ENCODE measurements at places on chromosomes 5 and 9.
A peak's percentile ranks its signal among the peaks of the same experiment; 100 is the strongest.

- no peak for DNase-seq
Observed at GRCh38 chr5:176793736-176794135, 16.6 kb upstream of the UNC5A start.

- DNase-seq: no peak
Observed at GRCh38 chr5:128101676-128102075, 18.1 kb downstream of the SLC12A2 start.

- DNase-seq: no peak
Observed at GRCh38 chr9:134892820-134893420, 12.3 kb downstream of the FCN2 start.

GRCh38 chr5:176341325-176342157 lies 20.0 kb downstream of the KIAA1191 start:
- no peak for DNase-seq

- DNase-seq: no peak
Observed at GRCh38 chr5:74042559-74042958, 416.6 kb downstream of the ARHGEF28 start.

GRCh38 chr5:175652741-175653663 lies 4.9 kb upstream of the HRH2 start:
- no peak for DNase-seq

DNA sequence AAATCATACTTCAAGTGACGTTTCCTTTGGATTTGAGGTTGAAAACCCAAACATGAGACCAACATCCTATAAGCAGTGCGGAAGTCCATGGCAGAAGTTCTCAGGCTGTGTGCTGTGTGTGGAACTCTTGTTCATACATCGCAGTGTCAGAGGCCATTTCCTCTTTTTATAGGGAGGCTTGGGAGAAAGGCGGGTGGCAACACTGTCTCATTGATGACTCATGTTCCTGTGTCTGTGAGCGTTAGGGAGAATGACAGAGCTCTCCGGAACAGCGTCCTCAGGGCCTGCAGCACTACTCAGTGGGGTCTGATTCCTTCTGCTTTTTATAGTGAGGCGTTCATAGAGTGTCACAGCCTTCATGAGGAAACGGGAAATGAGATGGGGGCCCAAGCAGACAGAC lies 98.8 kb upstream of the BASP1 start:
- DNase-seq: no peak

DNA sequence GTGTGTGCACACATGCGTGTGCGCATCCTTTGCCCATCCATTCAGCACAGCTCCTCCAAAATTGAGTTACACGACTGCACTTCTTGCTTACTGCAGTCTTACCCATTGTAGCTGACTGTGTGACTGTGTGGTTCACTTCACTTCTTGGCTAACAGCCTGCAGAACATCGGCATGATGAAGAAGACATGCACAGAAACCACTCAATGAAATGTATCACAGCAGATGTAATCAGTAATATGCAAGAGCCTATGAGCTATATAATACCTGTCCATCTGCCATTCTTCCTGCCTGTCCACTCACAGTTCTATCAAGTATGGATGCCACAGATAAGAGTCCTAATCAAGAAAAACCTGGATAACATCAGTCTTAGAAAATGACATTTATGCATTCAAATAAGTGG lies 83.9 kb downstream of the TRPM3 start:
- DNase-seq: no peak

- DNase-seq: no peak
Observed at GRCh38 chr5:137032929-137033328, 466.2 kb downstream of the SPOCK1 start.

DNA sequence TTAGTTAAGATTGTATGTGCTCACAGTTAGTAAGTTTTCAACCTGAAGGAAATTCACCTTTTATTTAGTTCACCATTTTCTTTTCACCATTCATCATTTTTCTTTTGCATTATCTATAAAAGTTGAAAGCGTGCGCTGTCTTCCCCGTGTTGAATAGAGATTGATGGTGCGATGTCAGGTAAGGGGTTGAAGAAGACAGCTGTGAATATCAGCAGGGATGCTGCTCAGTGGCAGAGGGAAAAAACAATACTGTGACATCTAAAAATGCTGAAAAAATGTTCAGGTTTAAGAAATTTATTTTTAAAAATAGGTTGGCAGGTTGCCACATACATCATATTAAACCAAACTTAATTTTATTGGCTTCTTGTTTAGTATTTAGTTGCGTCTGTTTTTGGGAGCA lies 815.0 kb downstream of the DTWD2 start:
- DNase-seq: no peak

GRCh38 chr9:134406366-134407120 lies 80.3 kb downstream of the RXRA start:
- no peak for DNase-seq

DNA sequence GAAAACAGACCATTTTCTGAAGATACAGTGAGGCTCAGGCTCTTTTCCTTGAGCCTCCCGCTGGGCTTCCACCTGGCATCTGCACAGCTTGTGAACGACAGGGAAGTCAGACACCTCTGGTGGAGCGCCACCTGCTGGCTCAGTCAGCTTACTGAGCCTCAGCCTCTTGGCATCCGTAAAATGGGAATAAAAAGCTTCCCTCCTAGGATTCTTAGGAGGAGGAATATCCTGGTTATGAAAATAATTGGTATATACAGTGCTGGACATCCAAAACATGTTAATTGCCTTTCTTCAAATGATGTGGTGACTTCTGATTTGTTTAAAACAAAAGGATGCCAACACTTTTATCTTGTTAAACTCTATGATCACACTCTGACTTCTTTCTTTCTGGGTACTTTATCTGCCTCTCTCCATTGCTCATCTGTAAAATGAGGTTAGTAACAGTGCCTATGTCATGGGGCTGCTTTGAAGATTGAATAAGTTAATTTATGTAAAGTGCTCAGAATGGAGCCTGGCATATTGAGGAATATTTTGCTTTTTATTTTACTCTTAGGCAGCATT lies 67.5 kb downstream of the MAMDC2 start:
- peak; percentile 53 for DNase-seq

DNA sequence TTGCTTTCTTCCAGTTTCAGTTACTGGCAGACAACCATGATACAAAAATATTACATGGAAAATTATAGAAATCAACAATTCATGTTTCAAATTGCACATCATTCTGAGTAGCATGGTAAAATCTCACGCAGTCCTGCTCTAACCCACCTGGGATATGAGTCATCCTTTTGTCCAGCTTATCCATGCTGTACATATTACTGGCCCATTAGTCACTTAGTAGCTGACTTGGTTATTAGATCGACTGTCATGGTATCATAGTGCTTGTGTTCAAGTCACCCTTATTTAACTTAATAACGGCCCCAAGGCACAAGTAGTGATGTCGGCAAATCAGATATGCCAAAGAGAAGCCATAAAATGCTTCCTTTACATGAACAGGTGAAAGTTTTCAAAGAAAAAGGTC lies 41.2 kb downstream of the NADK2 start:
- no peak for DNase-seq

- DNase-seq: no peak
Observed at GRCh38 chr5:13809921-13810320, 134.6 kb downstream of the DNAH5 start.

GRCh38 chr9:17009071-17009470 lies 125.8 kb upstream of the CNTLN start:
- DNase-seq: no peak

DNA sequence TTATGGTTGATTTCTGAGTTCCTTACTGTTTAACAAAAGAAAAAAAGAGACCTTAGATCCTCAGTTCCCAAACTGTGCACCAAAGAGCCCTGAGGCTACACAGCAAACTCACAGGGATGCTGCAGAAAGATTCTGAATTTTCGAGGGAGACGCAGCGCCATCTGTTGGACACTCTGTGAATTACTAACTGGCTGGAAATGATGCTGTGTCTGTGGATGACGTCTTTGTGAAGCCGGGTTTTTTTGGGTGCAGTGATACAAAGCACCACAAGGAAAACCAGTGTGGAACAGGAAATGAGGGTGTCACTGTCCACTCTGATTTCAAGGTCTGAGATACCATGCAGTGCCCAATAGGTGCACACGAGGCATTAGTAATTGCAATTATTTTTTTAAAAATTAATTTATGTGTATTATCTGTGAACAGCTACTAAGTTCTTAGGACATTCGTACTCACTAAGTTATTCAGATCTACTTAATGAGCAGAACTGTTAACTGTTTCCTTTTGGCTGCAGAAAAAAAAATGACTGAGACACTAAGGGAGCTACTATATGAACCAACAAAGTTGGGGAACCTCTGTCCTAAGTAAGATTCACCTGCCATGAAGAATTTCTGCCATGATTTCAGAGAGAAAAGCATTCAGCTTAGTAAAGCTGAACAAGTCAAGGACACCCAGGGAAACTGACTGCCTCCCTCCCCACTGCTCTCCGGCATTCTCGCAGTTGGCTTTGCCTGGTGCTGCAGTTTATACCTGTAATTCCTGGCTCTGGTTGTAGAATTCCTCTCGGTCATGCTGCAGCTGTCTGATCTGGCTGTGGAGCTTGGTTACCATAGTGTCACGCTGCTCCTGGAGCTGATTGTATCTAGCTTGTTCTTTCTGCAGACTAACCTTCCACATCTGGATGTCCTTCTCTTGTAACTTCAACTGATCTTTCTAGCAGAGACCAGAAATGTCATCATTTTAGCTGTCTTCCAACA lies 23.4 kb downstream of the SPACA9 start:
- DNase-seq: peak; percentile 81

- no peak for DNase-seq
Observed at GRCh38 chr5:134507452-134507851, 18.0 kb upstream of the JADE2 start.

DNA sequence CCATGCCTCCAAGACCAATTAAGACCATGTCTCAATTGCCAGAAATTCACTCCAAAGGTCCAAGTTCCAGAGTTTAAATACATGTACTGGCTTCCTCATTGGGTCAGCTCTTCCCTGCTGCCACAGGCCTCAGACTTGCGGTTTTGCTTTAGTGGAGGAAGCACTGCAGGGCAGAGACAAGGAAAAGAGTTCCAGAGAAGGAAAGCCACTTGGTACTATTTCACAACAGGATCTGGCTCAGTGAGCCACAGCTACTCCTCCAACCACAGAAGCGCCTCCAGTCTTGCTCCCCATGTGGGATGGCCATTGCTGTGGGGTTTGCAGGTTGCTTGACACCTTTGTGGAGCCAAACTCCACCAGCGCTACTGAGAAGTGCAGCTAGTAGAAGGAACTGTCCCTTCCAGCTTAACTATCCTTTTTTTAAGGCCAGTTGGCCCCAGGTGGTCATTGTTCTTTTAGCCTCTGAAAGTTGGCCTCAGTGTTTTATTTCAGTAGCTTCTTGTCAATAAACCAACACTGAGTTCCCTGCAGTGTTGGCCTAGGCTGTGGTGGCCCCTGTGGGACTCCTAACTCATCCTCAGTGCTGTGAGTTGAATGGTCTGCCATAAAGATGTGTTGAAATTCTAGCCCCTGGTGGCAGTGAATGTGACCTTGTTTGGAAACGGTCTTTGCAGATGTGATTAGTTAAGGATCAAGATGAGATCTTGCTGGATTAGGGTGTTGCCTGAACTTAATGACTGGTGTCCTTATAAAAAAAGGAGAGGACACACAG lies 93.7 kb upstream of the DAP start:
- DNase-seq: no peak

DNA sequence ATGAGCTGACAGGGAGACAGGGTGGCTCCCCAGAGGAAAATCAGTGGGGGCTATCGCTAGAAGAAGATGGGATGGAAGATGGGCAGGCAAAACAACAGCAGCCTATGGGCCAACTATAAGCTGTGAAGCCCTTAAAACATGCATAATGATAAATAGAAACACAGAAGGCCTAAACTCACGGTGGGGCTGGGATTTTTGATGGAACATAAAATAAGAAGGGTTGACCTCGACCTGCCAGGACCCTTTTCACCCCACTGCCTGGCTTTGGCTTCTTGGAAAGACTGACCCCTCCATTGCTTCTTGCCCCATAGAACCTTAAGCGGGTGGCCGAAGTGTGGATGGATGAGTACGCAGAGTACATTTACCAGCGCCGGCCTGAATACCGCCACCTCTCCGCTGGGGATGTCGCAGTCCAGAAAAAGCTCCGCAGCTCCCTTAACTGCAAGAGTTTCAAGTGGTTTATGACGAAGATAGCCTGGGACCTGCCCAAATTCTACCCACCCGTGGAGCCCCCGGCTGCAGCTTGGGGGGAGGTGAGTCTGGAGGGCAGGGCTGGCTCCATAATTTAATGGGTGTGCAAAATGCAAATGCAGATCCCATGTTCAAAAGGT lies 36.5 kb upstream of the SAP30L start:
- DNase-seq: no peak

DNA sequence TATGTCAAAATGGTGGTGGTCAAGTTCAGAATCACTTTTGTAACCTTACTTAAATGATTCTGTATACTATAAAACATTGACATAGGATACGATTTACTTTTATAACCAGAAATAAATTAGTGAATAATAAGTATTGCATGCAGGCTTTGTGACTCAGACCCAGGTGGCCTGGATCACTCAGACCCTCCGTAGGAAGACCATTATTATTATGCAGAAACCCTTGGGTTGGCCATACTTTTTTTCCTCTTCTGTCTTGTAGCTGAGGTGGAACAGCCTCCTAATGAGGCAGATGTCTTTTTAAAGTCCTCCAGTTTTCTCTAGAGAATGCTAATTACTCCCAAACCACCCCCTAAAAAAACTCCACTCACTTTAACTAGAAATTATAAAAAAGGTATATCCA lies 121.9 kb downstream of the LPAR1 start:
- DNase-seq: no peak

DNA sequence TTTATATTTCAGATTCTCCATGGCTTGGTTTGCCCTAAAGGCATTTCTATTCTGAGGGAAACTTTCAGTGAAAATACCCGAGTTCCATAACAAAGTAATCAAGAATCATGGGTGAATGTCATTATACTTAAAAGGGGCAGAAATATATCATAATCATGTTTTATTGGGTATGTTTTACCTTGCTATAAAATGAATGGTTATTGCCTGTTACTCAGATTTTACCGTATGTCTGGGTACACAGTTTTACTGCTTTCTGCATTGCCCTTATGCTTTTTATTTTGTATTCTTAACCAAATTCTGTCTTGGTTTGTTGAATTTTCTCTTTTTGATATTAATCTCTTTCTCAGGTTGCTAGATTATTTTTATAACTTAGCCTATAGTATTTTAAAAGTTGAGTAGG lies 2.5 kb downstream of the GPR151 start:
- no peak for DNase-seq

DNA sequence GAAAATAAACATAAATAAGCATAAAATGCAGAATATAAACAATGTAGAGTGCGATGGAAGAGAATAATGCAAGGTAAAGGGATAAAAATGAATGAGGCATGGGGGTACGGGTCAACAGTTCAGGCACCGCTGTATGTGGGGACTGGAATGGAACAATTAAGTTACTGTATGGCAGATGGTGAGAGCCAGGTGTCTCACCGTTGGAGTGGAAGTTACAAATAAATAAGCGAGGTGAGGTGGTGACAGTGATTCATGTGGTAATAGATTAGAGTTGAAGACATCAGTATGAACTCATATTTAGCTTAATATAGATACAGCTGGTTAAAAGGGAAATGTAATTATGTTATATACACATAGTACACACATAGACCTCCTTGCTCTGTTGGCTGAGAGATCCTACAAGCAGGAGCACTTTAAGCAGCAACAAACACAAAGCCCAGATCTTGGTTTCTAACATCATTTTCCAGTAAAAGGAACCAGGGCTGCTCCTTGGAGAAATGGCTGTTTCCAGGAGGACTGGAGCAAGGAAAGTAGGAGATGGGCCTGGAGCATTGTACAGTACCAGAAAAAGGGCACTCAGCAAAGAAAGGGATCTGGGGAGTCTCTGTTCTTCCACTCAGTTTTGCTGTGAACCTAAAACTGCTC lies 2.4 kb upstream of the OMD start:
- no peak for DNase-seq

Data from dorsolateral prefrontal cortex (tissue), 122 donors.